Activated CD8-positive, alpha-beta memory T cell treated with anti-CD3 and anti-CD28 coated beads, Interleukin-2, amount 50 U/mL, for 4 hours (primary cell): ENCODE measurements at places on chromosomes 4 and X.

DNA sequence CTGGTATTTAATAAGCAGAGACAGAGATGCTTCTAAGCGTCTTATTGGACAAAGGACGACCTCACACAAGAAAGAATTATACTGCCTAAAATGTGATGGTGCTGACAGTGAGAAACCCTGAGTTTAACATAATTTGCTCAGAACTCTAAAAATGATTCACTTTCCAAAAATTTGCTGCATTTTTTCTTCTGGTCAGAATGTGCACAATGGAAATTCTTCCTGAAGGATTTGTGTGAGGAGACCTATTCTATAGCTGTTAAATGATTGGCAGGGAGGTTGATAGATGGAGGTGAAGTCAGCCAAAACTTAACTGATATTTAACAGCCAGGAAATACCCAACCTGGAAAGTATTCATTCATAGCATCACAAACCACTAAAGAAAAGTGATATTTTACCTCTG lies 1.7 kb downstream of the MAGEC3 start:
- DNase-seq = no peak

DNA sequence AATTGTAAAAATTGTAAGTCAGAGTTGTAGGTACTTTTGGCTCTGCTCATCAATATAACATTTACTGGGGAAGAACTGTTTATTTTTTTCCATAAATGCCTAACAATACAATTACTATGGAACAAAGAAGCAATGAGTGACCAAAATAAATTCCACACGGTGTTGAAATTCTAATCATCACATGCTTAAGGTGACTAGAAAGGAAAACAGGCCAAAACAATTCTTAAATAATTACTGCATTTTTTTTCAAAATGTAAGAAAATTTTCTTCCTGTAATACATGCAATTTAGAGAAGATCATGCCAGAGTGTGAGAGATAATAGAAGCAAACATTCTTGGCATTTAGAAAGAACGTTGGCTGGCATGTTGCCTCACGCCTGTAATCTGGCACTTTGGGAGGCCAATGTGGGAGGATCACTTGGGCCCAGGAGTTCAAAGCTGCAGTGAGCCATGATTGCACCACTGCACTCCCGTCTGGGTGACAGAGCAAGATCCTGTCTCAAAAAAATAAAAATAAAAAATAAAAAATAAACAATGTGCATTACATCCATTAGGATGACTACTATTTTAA lies 22.5 kb downstream of the C4orf46 start:
- DNase-seq = no peak

- no peak for DNase-seq
Observed at GRCh38 chr4:83112231-83112630, 2.3 kb downstream of the PLAC8 start.

GRCh38 chr4:101972791-101973190 lies 182.3 kb downstream of the BANK1 start:
- no peak for DNase-seq

- DNase-seq = no peak
Observed at GRCh38 chr4:54400802-54401201, 171.7 kb downstream of the PDGFRA start.

DNA sequence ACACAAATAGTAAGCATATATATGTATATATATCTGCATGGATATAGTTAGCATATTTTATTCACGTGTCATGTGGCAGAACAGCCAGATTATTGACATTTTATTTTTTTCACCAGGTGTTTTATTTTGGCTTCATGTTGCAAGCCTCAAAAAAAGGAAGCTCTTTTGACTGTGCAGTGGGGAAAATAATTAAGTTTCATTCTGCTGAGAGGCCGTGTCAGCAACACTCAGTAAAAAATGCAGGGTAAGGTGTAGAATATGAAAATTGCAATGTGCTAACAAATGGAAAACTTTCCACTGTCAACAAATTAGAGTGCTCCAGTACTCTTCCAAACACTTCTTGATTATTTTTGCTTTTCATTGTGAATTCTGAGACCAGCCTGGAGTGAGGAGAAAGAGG lies 511.5 kb downstream of the GLUD2 start:
- no peak for DNase-seq

- no peak for DNase-seq
Observed at GRCh38 chr4:153912301-153912700, 123.4 kb upstream of the SFRP2 start.

GRCh38 chrX:151929126-151929525 lies 16.4 kb downstream of the MAGEA4 start:
- DNase-seq = no peak

DNA sequence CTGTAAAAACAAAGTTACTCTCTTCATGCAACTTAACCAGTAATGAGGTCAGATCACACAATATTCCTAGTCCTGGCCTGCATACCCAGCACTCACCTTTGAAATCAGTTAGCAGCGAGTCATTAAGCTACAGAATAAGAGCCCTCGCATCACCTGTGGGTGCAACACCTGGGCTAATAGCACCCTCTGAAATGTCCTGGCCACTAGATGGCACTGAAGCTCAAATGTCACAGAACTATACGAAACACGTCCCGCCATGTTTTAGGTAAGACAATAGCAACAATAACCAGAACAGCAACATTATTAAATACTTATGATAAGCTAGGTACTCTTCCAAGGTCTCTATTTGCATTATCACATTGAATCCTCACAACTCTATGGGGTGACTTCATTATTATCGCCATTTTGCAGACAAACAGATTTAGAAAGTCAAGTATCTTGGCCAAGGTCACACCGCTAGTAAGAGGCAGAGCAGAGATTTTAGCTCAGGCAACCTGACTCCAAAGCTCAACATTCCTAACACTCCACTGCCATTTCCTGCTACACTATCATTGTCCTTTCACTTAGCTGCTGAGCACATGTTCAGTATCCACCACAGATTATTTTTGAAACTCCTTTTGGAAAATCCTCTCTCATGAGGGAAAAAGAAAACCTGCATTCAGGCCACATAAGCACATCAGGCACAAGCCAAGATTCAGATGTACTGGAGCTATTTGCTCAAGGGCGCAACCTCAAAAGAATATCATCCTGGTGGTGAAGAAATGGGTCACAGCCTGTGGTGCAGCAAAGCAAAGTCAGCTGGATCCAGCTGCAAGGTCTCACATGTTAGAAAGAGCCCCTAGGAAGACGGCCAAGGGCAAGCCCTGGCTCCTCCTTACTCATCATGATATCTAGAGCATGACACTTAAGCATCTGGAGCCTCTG lies 59.5 kb upstream of the KDR start:
- no peak for DNase-seq

DNA sequence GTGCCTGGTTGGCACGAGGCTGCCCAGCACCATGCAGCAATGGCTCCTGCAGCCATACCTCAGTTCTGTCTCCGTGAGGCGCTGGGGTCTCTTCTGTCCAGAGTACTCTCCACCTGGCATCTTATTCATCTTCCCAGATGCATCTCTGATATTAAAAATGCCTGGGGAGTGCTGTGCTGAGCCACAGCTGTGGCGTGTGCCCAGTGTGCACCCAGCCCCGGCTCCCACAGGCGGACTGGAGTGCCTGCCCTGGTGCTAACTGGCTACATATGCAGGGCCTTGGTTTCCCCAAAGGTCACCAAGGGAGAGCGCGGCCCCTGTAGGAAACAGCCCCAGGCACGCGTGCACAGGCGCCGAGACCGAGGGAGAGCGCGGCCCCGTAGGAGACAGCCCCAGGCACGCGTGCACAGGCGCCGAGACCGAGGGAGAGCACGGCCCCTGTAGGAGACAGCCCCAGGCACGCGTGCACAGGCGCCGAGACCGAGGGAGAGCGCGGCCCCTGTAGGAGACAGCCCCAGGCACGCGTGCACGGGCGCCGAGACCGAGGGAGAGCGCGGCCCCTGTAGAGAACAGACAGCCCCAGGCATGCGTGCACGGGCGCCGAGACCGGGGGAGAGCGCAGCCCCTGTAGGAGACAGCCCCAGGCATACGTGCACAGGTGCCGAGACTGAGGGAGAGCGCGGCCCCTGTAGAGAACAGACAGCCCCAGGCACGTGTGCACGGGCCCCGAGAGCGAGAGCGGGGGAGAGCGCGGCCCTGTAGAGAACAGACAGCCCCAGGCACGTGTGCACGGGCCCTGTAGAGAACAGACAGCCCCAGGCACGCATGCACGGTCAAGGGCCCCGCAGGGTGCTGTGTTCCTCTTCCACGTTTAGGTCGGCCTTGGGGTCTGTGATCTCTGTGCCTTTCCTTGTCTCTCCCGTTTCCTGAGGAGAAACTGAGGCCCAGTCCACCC lies 14.5 kb downstream of the TMEM175 start:
- no peak for DNase-seq

- DNase-seq = no peak
Observed at GRCh38 chrX:18643243-18643642, 28.7 kb downstream of the RS1 start.

- DNase-seq = no peak
Observed at GRCh38 chr4:105369988-105370387, 103.9 kb downstream of the PPA2 start.

GRCh38 chr4:10620935-10621488 lies 63.6 kb downstream of the CLNK start:
- DNase-seq = no peak

- no peak for DNase-seq
Observed at GRCh38 chr4:47425628-47426027, 37.9 kb downstream of the COMMD8 start.

GRCh38 chr4:3294401-3295241 lies 1.8 kb downstream of the RGS12 start:
- DNase-seq = no peak

DNA sequence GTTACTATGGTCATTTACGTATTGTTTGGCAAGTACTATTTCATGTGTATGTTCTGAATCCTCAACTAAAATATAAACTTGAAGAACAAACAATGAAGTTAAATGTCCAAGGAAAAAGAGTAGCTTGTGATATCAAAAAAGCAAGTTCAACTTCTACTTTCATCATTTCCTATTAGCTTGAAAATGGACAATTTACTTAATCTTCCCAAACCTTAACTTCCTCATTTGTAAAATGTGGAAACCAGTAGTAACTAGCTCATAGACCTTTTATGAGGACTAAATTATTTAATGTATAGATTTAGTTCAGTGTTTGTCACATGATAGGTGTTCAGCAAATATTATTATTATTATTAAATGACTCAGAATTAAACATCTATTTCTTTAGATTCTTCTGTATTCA lies 276.8 kb upstream of the TET2 start:
- DNase-seq = no peak

DNA sequence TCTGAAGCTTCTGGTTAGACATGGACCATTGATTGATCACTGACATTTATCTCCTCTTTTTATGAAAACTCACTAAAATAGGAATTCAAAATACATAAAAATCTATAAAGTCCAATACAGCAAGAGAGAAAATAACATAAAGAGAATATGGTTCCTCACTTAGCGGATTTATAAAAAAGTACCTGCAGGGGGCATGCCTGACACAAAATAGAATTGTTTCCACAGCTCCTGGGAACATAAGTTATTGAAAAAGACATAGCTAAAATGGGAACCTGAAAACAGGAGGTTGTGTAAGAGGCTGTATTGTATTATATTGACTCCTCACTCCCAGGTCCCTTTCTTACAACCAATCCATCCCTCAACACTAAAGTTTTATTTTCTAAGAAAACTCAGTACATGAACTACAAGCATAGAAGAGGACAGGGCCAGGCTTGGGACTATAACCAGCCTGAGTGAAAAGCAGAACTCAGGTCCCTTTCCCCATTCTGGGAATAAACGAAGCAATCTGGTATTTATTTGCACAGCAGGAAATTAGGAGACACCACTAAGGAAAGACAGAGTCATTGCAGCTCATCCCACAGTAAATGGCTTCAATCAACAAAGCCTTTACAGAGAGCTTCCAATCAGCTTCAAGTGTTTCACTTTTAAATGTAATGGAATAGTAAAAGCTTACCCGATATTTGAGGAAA lies 121.1 kb upstream of the NDST4 start:
- no peak for DNase-seq

DNA sequence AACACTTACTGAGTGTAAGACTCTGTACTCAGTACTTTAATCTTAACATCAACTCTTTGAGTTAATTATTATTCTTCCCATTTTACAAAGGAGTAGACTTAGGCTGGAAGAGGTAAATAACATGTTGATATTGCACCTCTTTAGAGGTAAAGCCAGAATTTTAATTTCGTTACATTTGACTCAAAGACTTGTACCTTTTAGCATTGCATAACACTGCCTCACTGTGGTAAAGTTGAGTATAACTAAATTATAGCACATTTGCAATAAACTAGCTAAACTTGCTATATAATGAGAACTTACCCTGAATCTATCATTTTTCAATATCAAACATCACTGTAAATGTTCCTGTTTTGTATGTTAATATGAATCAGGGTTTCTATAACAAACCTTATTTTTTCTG lies 218.5 kb downstream of the PRR32 start:
- DNase-seq = no peak

DNA sequence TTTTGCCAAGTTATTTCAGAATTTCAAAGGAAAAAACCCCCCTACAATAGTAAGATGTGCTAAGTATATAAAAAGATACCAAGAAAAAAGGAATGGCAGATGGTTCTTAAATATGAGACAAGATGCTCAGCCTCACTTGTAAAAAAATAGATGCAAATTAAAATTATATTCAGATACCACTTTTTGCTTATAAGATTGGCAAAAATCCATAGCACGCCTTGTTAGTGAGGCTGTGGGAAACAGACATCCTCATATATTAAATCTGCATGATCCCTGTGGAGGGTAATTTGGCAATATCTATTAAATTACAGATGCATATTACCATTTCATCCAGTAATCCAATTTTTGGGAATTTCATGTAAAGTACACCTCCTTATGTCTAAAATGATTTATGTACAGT lies 62.5 kb upstream of the PDHA1 start:
- DNase-seq = no peak

DNA sequence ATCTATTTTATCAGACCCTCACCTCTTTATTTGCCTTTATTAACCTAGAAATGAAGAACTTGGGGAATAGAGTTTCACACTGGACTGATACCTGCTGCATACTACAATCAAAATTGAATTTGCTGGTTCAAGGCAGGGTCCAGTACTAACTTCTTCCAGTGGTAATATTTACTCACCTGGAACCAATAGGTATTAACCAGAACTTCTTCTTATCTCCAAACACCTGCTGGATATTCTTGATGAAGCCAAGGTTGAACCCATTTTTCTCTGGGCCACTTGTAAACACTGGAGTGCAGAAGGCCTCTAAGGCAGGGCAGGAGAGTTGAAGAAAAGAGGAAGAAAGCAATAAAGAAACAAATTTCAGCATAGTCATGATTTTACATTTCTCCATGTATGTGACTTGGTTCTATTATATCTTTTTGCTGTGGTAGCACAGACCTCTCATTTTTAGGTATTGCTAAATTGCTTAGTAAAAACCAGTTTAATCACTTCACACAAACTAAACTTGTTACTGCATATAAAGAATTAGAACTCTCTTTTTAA lies 101.1 kb downstream of the ZDHHC15 start:
- no peak for DNase-seq
